ENCODE measurements at places on chromosomes 2 and 18.

DNA sequence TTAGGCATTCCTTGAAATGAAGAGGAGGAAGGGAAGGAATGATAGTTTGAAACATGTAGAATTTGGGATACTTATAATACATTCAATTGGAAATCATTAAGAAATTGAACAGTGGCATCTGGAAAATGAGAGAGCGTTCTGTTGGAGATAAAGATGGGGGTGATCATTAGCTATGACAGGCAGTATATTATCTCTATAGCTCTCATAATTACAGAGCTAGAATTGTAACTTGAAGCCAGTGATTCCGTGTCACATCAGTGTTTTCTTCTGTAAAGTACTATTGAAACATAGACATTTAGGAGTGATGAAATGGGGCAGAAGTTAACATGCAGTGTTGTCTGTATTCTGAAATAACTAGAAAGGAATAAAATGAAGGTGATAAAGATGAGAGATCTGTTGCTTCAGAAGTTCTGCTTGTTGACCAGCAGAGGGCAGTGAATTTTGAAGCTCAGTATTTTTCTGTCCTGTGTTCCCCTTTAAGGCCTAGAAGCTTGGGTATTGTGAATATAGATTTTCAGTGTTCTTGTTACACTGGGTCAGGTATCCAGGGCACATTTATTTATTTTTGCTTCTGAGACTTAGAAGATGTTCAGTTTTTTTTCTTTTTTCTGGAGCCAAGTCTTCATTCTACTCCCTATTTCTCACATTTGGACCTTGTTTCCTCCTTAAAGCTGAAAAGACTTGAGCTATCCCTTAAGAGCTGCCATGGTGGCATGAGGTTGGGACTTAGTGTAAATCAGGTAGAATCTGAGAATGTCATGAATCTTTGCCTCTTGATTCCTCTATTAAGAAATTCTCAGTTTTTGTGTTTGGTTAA is 157.4 kb downstream of the TAF4B start:
- peak; percentile 42 for DNase-seq

DNA sequence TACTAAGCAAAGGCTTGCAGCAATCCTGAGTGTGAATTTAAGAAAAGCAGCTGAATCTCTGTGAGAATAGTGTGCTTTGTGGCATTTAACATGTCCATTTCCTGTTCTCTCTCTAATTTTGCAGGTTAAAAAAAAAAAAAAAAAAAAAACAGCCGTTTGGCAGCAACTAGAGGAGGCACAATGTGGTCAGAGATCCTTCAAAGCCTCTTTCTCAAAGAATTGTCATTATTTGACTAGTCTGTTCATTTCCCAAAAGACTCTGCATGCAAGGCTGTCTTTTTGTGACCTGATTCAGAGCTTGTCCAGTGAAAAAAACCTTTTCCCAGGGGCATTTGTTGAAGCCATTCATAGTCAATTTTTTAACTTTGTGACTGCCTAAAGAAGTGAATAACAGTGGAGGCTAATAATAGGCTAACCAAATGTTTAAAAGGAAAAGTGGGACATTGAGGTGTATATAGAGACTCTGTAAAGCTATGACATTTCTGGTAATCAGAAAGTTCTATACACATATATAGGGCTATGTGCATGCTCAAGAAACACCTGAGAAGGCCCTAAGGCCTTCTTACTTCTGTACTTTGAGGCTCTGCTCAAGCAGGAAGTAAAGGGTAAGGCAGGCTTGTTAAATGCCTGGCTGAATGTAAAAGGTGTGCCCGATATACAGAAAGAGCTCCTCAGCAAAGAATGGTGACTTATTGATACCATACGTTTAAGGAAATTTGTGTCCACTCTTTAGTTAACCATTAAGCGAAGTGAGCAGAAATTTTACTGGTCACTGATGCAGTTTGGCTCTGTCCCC is 289.6 kb upstream of the RAB6C start:
- no peak for DNase-seq

DNA sequence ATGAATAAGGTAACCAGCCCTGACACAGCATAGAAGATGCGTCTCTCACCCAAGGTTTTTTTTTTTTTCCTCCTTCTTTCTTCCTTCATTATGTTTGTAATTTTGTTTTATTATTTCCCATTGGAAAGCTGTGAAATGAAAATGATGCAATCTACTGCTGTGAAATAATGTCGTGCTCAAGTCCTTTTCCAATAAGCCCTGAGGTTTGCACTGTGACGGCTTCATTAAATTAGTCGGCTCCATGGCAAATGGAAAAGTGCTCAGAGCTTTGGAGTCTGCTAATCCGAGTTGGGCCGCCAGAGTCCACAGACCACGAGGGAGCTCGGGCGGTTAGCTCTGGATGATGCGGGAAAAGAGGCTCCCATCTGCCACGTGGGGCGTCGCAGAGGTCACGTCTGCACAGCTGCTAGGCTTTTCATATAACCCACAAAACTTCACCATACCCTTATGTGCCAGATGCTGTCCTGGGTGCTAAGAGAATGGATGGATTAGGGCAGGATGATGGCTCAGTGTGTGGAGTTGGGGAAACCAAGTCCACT is 92.3 kb upstream of the CAPN13 start:
- no peak for DNase-seq

GRCh38 chr2:160429248-160430000 is 64.2 kb downstream of the RBMS1 start:
- peak; percentile 0 for DNase-seq

- DNase-seq, result no peak
Observed at GRCh38 chr18:5893956-5894610, 1.2 kb downstream of the TMEM200C start.

GRCh38 chr2:207129821-207130220 is 35.9 kb downstream of the KLF7 start:
- no peak for DNase-seq

GRCh38 chr2:36362291-36362690 is 6.7 kb downstream of the CRIM1 start:
- no peak for DNase-seq

GRCh38 chr2:55418512-55419232 is 984 bp downstream of the CCDC88A start:
- DNase-seq, result peak; percentile 42

DNA sequence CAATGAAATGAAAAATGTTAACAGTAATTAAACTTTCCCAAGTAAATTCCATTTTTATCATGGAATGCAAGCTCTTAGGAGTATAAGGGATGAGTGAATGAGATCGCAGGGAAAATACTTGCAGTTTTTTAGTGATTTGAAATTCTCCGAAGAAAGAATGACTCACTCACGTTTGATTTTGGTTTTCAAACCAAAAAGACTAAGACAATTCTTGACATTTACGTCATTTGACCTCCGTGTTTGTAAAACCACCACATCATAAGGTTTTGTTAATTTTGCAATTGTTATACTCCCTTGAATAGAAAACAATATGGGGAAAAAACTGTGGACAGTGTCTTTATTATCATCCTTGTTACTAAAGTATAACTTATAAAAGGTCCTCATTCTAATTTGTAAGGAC is 29.4 kb downstream of the COL4A4 start:
- no peak for DNase-seq

GRCh38 chr18:58609536-58609993 is 19.3 kb downstream of the ALPK2 start:
- DNase-seq, result no peak

GRCh38 chr18:76679945-76680344 is 142.4 kb upstream of the ZNF236 start:
- DNase-seq, result peak; percentile 32

- DNase-seq, result no peak
Observed at GRCh38 chr2:109336296-109336695, 207.3 kb downstream of the SH3RF3 start.

GRCh38 chr18:28088477-28088876 is 88.5 kb downstream of the CDH2 start:
- DNase-seq, result no peak

- no peak for DNase-seq
Observed at GRCh38 chr2:108316461-108317258, 28.0 kb downstream of the SULT1C2 start.

GRCh38 chr2:69945941-69946340 is 15.5 kb downstream of the ASPRV1 start:
- DNase-seq, result no peak

DNA sequence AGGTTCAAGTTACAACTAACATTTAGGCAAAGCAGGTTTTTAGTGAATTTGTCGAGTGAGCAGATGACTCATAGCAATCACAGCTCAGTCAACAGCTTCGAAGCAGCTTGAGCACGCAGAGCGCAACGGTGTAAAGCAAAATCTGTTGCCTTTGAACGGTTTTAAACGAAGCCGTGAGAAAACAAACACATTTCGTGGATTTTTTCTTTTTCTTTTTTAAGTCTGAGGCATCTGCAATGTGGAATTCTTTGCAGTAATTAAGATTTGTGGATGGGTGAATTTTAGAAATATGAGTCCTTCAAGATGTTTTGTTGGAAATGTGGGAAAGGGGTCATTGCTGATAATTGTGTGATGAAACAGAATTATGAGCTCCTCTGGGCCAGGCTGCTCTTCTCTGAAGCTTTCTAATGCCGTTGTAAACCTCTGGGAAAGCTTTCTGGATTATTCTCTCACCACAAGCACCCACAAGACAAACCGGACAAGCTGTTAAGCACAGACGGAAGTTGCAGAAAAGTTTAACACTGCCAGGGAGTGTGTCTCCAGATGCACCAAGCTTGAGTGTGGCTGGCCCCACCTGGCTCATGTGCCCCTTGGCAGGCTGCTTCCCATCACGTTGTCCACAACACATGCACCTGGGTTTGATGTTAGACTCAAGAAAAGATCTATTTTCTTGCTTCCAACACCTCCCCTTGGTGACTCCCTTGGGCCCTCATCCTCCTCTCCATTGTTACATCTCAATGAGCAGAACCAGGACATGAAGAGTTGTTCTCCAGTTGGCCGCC is 224.7 kb downstream of the ACKR3 start:
- no peak for DNase-seq

GRCh38 chr18:7232218-7232617 is 1.3 kb downstream of the LRRC30 start:
- DNase-seq, result no peak

GRCh38 chr2:196174404-196174803 is 3.0 kb upstream of the STK17B start:
- DNase-seq, result no peak

GRCh38 chr2:12895017-12895416 is 178.3 kb downstream of the TRIB2 start:
- no peak for DNase-seq

DNA sequence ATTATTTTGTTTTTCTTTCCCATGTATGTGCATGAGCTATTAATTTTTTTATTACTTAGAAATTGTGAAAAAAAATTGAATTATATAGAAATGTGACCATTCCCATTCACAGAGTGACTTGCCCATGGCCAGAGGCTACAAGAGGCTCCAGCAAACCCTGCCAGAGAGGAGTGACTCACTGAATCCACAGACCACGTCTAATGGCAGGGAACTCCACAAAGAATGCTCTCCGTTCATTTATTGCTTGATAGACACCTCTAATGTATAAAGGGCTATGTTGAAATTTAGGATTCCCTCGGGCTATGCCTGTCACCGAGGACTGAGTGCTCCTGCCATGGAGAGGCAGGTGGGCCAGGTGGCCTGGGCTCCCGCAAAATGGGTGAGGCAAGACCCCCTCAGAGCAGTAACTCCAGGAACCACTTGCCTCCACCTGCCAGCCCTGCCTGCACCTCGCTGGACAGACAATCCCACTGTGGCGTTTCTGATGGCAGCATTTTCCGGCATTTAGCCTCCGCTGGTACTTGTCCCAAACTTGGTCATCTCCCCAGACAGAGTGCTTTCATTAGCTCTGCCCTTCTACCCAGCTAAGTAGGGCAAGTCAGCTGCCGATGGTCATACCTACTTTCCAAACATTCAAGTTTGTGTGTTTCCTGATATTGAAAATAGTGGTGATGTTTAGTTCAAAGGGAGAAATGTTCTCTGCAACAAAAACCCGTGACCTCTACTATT is 200.3 kb downstream of the PRKCE start:
- no peak for DNase-seq

GRCh38 chr2:73297151-73297559 is 3.8 kb upstream of the EGR4 start:
- DNase-seq, result no peak

DNA sequence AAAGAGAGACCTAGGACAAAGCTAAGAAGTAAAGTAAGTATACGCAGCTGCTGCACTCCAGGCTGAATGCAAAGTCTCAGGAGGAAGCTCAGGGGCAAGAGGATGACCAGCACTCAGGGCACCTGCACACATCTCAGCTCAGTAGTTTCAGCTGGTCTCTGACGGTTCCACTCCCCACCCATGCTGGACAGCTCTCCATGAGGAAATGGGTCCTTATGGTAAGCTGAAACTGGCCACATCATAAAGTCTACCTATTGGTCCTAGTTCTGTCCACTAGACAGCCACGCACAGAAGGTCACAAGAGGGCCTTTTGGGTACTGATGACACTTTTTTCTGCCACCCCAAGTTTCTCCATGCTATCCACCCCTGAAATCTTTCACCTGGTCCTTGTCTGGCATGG is 215.3 kb downstream of the TTC32 start:
- DNase-seq, result no peak

- DNase-seq, result peak; percentile 57
Observed at GRCh38 chr2:219277703-219278654, 1.2 kb upstream of the DNAJB2 start.

DNA sequence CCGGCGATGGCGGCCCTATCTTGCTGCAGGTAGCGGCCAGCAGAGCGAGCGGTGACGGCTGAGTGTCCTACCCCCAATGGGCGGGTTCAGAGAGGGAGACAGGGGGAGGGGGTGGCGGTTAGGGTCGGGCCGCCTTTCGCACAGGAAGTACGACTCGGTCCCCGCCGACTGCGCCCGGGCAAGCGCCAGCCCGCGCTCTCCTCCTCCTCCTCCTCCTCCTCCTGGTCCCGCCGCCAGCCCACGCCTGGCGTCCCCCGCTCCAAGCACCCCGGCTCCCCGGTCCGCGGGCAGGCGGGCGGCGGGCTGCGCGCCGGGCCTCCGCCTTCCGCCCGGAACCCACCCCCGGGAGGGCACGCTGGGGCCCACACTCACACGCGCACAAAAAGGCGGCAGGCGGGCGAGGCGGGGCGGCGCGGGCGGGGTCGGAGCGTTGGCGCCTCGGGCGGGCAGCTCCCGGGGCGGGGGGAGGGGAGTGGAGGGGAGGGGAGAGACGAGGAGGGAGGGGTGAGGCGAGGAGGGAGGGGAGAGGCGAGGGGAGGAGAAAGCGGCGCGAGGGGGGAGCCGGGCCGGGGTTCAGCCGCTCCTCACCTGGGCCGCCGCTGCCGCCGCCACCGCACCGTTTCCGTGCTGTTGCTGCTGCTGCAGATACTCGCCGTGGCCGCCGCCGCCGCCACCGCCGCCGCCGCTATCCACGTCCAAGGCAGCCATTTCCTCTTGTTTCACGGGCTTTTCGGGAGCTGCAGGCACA is 1.2 kb downstream of the SP3 start:
- peak; percentile 78 for DNase-seq

- DNase-seq, result no peak
Observed at GRCh38 chr2:101145406-101145805, 5.8 kb downstream of the TBC1D8 start.

DNA sequence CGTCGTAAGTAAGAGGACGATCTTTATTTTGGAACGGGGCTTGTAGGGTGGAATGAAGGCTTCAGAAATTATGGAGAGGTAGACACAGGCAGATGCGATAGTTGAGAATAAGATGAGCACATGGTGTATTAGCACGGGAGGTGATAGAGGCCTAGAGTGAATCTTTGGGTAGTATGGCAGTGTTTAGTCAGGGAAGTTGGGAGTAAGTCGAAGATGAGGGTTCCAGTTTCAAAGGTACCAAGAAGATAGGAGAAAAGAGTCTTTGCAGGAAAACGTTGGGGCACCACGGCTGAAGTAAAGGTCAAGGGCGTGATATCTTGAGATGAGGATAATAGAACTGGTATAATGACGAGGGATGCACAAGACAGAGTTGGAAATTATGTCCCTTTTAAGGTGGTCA is 654 bp downstream of the PIK3C3 start:
- DNase-seq, result no peak
